ENCODE measurements at places on chromosomes 7 and 10.

DNA sequence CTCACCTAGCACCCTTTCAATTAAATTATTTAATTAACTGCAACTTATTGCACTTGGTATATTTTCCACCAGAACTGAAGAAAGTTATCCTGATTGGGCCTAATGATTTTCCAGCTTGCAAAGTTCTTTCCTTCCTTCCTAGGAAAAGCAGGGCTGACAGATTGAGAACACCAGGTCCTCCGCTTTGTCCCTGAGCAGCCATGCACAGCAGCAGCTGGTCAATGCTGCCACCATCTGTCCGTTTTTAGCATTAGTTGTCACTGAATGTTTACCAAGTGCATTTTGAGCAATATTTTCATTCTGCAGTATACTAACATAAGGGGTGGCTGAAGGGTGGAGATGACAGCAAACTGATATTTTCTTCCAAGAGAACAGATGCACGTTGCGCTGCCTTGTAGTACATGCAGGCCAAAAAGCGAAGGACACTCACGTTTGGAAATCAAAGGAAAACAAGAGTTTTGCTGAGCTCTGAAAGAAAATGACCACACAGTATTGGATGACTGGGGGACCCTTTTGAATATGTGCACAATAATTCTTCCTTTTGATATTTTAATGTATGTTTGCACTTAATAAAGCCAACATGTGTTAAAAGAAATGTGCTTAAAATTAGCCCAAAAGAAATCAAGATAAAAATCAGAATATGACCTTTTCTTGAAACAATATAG lies 248.8 kb upstream of the PTN start:
- DNase-seq: no peak

- no peak for DNase-seq
Observed at GRCh38 chr10:104450954-104451353, 97.3 kb downstream of the CFAP58 start.

DNA sequence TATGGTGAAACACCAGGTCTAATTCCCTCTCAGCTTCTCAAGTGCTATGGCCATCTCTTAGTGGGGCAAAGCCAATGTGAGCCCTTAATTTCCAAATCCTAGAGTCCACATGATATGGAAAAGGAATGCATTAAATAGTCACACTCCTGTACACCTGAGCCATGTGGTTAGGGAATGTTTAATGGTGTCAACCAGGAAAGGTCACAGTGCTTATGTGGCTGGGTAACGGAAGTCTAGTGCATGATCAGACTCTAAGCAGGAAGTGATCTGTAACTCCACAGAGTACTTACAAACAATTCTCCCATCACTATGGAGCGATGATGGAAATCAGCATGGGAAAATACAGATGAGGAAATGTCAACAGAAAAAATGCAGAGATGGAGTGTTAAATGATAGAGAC lies 148.8 kb downstream of the MAGI2 start:
- DNase-seq: no peak

GRCh38 chr7:128099204-128099671 lies 68.0 kb upstream of the LRRC4 start:
- DNase-seq: no peak

DNA sequence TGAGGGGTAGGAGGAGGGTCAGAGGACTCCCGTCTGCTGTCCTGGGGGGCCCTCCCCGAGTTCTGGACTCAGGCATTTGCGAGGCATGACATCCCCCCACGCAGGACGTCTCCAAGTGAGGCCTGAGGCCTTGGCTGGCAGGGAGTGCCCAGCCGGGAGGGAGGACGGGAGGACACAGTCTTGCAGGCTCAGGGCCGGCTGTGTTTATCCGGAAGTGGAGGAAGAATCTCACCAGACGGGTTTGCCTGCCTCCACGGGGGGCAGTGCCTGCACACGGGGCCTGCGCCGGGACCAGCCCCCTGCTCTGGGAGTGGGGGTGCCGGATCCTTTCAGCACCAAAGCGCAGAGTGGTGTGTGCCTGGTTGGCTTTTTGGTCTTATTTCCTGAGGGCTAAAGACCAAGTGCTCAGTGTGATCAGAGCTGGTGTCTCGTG lies 10.9 kb downstream of the PWWP2B start:
- no peak for DNase-seq

DNA sequence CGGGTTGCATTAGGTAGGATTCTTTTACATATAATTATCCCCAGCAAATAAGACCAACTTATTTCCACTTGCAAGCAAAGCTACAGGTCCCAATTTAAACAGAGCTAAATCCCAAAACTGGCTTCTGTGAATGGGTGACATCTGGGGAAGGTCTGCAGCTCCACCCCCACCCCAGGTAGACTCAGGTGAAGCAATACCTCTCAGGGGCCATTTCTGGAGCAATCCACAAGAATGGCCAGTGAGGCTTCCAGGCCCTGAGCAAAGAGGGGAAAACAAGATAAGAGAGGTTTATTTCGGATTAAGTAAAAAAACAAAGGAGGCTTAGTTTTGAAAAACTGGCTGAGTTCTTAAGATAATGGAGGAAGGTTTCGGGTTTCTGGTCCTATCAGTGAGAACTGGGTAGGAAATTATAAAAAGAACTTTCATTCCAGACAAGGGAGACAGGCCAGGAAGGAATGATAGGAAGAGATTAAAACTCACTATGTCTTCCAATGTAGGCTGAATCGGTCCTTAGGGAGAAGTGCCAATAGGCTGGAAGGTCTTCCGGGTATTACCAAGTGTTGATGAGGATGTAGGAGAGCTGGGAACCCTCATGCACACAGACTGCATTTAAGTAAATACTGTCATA lies 25.4 kb downstream of the SH3PXD2A start:
- DNase-seq: no peak

DNA sequence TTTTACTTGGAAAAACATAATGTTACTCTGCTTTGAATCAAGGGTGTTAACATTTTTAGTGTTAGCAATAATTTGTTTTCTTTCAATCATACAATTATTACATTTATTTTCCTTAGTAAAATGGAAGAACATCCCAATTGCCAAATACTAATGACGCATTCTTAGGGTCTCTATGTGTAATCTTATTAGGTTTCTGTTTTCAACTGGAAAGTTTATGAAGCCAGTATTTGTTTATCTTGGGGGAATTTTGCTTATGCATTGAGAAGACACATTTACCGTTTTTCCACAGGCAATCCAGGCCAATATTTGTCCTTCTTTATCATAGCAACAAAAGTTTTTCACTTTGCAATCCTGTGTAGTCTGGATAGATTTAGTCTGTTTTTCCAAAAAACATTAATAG lies 134.5 kb downstream of the CPED1 start:
- DNase-seq: no peak

DNA sequence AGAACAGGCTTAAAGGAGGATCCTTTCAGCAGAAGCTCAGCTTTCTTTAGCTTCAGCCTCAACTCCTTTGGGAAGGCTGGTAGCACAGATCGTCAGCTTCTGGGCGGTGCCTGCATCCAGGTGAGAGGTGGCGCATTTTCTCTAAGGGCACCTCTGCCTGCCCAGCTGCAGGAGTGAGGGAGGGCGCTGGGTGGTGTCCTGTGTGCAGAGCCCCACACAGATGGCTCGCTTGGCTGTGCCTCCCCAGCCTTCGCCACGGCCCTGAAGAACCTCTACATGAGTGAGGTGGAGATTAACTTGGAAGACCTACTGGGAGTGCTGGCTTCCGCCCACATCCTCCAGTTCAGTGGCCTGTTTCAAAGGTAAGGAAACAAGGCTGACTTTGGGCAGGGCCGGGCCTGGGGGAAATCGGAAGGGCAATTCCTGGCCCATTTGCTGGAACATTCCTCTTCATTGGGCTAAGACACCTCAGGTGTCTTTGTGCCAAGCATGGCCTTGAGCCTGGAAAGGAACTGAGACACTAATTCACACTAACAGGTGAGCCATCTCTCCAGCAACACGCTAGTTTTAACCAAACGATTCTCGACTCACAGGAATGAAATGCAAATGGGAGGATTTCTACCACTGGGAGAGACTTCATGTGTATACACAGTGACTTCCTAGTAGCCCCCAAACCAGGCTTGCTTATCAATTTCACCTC lies 19.9 kb downstream of the BTBD16 start:
- no peak for DNase-seq

DNA sequence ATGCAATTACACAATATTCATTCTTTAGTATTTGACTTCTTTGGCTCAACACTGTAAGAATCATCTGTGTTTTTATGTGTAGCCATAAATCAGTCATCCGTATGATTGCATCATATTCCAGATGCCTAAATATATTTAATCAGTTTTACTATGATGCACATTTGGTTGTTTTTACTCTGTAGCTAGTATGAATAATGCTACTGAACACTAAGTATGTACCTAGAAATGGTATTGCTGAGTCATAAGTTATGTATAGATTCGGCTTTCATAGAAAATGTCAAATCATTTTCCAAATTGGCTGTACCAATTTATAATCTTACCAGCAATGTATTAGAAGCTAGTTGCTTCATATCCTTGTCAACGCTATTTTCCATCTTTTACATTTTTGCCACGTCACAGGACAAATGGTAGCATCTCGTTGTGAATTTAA lies 197.3 kb upstream of the PLXNA4 start:
- DNase-seq: no peak

- DNase-seq: no peak
Observed at GRCh38 chr7:128003167-128003566, 28.1 kb downstream of the LRRC4 start.

DNA sequence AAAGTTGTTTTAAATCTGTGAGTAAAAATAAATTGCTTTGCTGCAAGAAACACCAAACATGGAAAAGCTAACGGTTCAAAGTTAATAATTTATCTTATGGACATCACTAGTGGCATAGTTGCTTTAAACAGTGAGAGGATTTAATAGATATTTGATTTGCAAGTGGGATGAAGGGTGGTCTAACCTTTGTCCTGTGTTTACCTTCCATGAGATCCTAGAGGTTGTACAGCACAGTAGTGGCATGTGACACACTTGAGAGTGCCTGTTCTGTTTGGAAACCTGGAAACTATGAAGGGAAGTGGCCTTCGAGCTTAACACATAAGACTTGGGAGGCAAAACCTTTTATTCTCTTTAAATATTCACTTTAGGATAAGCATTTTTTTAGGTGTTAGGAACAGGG lies 16.0 kb downstream of the EGFR start:
- no peak for DNase-seq

GRCh38 chr10:3882855-3883254 lies 97.8 kb upstream of the KLF6 start:
- no peak for DNase-seq

DNA sequence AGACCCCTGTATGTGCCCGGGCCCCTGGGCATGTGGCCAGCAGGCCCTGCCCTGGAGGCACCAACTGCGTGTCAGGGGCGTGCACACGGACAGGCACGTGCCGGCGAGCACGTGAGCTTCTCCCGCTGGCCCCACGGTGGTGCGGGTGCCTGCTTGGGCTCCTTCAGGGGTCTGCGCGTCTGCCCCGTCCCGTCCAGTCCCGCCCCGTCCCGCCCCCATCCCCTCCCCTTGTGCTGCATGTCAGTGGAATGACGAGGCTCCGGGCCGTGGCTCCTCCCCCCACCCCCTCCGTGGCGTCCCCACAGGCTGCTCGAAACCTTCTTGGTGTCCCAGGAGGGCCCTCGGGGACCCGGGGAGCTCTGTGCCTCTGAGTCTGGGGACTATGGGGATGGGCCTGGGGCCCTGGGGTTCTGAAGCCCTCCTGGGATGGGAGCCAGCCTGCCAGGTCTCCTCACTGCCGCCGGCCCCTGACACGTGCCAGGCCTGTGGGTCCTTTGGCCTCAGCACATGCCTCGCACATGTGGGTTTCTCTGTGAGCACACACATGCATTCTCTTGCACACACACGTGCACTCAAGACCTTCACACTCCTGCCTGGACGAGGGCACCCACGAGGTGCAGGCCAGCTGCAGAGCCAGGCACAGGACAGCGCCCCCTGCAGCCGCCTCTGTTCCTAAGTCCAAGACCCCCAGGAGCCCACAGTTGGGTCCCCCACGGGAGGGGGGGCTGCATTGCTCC lies 27.5 kb upstream of the AMZ1 start:
- no peak for DNase-seq

GRCh38 chr10:49550563-49550962 lies 11.6 kb upstream of the ERCC6 start:
- DNase-seq: no peak

DNA sequence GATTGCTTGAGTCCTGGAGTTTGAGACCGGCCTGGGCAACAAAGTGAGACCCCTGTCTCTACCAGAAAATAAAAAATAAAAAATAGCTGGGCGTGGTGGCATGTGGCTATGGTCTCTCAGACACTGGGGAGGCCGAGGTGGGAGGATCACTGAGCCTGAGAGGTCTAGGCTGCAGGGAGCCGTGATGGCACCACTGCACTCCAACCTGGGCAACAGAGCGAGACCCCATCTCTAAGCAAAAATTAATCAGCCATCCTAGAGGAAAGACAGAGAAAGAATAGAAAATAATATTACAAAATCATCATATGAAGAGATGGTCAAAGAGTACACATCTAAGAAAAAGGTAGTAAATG lies 4.9 kb upstream of the EPHB4 start:
- DNase-seq: no peak

- DNase-seq: no peak
Observed at GRCh38 chr7:1692515-1693418, 22.7 kb downstream of the ELFN1 start.

- no peak for DNase-seq
Observed at GRCh38 chr10:97821308-97822038, 28.2 kb upstream of the GOLGA7B start.

DNA sequence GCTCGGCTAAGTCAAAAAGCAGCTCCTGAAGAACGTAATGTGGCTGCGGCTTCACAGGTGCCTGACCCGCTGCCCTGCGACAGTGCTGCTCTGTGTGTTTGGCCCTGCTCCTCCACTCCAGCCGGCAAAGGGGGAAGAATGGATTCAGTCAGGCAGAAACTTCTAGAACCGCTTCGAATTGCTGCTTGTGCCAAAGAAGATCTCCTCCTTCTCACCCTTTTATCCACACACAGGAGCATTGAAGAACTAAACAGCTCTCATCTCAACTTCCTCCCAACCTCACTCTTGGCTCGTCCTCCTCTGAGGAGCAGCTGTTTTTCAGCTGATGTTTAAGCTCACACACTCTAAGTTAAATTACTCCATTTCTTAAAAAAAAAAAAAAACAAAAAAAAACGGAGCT lies 651.4 kb downstream of the INHBA start:
- DNase-seq: no peak

- DNase-seq: no peak
Observed at GRCh38 chr7:151454305-151454704, 14.4 kb upstream of the CRYGN start.

- DNase-seq: no peak
Observed at GRCh38 chr10:34430685-34431084, 384.4 kb downstream of the PARD3 start.

- no peak for DNase-seq
Observed at GRCh38 chr10:101612872-101613271, 24.8 kb downstream of the DPCD start.

Data from activated T-helper 1 cell treated with anti-CD3 and anti-CD28 coated beads, Interleukin-2, amount 50 U/mL, for 16 hours (primary cell).